DMS 273 treated with DMSO at 0.1 percent for 48 hours (cell line): ENCODE measurements at places on chromosomes 13 and 19.

GRCh38 chr13:98039261-98039660 lies 85.8 kb downstream of the IPO5 start:
- no peak for DNase-seq

GRCh38 chr13:98399756-98400155 lies 177.2 kb downstream of the STK24 start:
- DNase-seq, result no peak

GRCh38 chr13:23610966-23611491 lies 40.8 kb downstream of the TNFRSF19 start:
- DNase-seq, result no peak

GRCh38 chr13:41384749-41385503 lies 72.4 kb upstream of the RGCC start:
- DNase-seq, result no peak

DNA sequence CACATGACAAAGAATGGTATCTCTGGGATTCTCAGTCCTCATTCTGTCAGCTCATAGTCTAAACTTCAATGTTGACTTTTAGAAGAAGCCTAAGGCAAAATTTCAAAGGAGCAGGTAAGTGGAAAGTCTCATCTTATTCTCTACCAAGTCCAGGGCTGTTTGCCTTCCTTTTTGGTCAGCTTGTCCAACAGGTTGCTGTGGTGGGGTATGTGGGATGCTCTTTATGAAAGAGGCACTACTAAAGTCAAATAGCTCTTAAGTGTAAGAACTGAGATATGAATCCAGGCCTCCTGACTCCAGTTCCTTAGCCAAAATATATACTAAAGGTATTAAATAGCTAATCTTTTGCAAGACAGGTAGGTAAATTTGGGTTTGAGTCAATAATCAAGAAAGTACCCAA lies 540.6 kb upstream of the SPRY2 start:
- DNase-seq, result no peak

DNA sequence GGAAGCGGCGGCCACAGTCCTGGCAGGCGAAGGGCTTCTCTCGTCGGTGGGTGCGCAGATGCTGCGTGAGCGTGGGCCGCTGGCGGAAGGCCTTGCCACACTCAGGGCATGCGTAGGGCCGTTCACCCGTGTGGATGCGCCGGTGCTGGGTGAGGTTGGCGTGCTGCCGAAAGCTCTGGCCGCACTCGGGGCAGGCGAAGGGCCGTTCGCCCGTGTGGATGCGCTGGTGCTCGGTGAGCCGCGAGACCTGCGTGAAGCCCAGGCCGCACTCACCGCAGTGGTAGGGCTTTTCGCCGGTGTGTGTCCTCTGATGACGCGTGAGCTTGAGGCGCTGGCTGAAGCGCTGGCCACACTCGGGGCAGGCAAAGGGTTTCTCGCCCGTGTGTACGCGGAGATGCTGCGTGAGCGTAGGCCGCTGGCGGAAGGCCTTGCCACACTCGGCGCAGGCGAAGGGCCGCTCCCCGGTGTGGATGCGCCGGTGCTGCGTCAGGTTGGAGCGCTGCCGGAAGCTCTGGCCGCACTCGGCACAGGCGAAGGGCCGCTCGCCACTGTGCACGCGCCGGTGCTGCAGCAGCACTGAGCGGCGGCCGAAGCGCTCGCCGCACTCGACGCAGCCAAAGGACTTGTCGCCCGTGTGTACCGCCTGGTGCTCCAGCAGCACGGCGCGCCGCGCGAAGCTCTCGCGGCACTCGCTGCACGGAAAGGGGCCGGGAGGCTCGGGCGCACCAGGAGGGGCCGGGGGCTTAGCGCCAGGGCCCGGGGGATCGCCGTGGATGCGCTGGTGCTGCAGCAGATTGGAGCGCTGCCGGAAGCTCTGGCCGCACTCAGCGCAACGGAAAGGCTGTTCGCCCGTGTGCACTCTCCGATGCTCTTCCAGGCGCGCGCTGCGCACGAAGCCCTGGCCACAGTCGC lies 4.0 kb upstream of the UBE2M start:
- DNase-seq, result no peak

DNA sequence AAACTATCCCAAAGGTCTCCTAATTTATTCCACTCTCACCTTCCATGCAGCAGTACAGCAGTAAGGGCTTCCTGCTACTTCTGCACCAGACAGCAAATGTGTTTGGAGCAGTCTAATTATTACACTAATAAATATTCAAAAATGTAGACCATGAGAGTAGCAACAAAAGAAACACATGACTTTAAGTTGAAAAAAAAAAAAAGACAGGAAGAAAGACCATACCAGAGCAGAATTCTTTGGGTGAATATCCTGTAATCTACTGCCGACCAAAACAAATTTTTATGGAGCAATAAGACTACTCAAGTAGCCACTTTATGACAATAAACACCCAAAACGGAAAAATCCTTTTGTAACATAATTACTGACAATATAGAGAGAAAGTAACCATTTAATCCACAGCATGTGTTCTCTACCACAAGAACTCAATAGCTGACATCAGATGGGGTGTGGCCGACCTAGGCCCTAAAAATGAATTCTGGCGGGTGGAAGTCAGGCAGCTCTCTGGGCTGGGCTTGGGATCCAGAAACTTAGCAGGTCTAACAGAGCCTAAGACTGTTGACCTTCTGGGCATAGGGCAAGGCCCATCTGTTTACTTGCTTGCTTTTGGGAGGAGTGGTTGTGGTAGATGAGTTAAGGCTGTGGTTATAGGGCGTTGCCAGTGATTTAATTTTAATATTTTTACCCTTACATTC lies 4.6 kb downstream of the KLF12 start:
- DNase-seq, result no peak

GRCh38 chr13:84296401-84296800 lies 414.1 kb upstream of the SLITRK1 start:
- no peak for DNase-seq

GRCh38 chr19:32233885-32234284 lies 111.5 kb upstream of the ZNF507 start:
- DNase-seq, result no peak

GRCh38 chr13:44072536-44072935 lies 192.8 kb downstream of the LACC1 start:
- no peak for DNase-seq

DNA sequence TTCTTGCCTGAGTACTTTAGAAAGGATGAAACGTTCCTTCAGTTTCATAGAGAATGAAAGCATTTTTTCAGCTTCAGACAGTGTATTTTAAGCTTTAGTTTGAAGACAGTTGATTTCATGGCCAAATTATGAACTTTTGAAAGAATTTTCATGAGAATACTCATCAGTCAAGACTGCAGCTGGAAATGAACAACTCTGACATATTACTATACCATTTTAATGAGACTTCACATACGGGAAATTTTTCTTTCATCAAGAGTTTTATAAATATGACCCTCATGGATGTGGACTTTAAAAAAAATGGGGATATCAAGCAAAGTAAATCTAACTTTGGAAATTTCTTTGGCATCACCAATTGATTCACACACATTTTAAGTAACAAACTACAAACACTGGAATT lies 6.4 kb downstream of the LATS2 start:
- no peak for DNase-seq

- DNase-seq, result no peak
Measured at GRCh38 chr13:28049880-28050875, 50.2 kb downstream of the FLT3 start.

DNA sequence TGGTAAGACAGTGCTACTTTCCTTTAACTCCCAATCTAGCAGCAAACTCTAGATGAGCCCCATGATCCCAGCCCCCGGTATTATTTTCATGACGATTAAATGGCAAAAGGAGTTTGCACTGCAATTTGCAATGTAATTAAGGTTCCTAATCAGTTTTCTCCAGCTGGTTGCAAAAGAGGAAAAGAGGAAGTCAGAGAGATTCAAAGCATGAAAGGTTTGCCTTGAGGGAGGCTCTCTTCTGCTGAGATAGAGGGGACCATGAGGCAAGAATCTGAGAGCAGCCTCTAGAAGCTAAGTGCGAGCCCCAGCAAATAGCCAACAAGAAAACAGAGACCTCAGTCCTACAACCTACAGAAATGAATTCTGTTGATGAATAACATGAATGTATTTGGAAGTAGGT lies 527.1 kb downstream of the UQCRFS1 start:
- DNase-seq, result no peak

DNA sequence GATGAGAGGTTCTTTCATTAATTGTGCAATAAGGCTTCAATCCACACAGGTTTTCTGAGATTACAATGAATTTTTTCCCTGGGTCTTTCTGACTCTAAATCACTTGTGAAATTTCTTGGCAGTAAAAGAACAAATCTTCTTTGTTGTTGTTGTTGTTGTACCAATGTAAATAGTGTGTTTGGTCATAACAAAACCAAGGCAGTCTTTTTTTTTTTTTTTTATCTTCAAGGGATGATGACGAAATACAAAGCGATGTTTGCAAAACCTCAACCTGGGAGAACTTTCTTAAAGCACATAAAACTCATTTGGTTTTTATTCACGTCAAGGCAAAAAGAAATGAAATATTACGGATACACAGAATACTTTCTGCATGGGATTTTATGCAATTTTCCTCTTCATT lies 462.0 kb downstream of the LIG4 start:
- no peak for DNase-seq

GRCh38 chr19:2081873-2082810 lies 14.0 kb downstream of the MOB3A start:
- no peak for DNase-seq

DNA sequence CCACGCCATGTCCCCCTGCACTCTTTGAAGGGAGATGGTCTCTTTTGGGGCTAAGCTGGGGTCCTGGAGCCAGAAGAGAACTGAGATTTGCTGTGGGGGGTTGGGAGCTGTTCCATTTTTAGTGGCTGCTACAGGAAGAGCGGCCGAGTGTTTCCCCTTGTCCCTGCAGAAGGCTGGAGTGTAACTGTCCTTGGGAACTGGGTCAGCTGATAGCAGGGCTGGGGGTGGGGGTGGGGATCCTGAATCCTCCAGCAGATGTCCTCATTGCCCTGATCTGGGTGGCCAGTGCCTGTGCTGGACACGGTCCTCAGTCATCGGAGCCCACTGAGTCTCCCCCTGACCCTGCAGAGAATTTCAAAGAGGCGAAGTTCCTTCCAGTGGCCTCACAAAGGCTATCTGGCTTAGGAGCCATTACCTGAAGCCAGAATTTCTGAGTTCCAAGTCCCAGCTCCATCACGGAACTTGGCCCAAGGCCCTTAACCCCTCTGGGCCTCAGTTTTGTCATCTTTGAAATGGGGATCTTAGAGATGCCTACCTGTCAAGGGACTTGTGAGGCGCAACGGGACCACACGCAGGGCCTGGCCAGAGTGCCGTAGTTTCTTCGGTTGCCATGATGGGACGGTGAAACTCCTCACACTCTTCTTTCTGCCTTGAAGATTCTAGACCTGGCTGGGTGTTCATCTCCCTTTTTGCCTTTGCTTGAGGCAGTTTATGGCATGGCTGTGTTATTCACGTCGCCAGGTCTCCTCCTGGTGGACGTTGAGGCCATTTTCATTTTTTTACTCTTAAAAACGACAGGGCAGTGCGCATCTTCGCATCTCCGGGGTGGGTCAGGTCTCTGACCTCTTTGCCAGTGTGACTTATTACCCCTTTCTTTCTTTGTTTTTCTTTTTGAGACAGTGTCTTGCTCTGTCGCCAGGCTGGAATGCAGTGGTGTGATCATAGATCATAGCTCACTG lies 51.9 kb downstream of the DNM2 start:
- no peak for DNase-seq

GRCh38 chr19:33622505-33622808 lies 704 bp downstream of the CHST8 start:
- no peak for DNase-seq

GRCh38 chr19:4350726-4351125 lies 7.4 kb downstream of the MPND start:
- no peak for DNase-seq

DNA sequence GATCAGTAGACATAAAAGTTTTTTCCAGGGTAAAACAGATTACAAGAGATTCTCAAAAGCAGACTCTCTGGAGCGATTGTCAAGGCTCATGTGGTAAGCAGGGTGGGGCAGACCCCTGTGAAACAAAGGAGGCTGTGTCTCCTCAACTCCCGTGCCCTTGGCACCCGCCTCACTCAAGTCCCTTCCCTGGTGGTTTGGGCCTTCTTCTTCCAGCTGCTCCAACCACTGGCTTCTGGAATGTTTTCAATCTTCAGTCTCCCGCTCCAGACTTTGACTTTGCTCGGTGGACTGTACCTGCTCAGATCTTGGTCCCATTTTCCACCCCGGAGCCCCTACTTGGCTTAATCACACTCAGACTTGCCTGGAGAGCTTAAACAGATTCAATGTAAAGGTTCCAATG lies 74.8 kb upstream of the STK24 start:
- DNase-seq, result no peak
